Fibroblast of skin of back (primary cell): ENCODE measurements at places on chromosomes 5 and 9.

- peak; percentile 66 for DNase-seq
These were observed 4.8 kb upstream of the PLGRKT start for GRCh38 chr9:5442400-5443011.

DNA sequence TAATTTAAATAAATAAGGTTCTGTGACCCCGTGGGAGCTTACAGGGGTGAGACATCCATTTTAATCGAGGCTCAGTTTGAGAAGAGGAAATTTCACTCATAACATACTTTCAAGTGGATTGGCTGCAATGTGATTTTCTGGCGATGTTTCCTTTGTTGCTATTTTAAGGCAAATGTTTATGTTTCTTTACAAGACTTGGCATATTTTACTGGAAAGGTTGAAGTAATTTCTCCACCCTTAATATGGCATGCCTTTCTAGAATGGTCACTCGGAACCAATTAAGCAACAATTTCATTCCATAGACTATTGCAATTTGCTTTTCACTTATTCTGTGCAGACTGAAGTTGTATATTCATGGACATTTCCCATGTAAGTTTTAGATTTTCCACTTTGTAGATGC, 438.0 kb upstream of the WWC1 start:
- peak; percentile 90 for DNase-seq

DNA sequence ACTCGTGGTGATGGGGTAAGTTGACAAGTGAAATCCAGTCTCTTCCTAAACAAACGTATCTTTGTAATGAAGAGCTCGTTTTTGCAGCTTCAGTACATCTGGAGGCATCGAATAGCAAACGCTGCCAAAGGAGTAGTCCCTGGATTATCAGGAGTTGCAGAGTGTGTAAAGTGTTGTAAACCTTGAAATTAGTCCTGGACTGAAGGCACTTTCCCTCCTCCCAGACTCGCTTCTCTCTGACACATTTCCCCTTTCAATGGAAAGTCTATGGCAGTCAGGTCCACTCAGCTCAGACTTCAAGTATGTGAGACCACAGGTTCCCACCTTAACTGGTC, 1.5 kb upstream of the PBX3 start:
- DNase-seq: no peak

- peak; percentile 49 for DNase-seq
These were observed 79.0 kb downstream of the TAF11L14 start for GRCh38 chr5:17713301-17713700.

DNA sequence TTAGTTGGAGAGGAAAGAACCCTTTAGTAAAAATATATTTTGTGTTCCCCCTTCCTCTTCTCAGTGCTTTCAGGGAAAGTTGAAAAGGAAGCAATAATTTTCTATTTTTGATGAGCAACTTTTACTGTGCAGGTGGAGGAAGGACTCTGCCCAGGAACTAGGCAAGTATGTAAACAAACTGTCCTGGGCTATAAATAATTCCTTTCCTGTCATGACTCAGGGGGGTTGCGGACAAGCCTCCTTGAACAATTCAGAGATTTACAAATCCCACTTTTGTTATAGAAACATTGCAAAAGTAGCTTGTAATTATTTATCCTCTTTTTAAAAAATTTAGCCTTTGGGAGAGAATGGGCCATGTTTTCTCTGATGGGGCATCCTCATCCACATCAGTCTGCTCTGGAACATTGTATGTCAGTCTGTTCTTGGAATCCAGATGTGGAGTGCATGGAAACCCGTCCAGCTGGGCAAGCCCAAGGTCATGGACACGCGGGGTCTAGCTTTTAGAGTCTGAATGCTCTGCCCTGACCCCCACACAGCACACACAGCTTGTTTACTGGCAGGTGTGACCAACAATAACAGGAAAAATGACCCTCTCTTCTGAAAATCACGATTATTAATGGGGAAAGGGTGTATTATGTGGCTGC, 127.6 kb downstream of the GADD45G start:
- DNase-seq: no peak

GRCh38 chr9:31821583-31821982, 562.9 kb upstream of the ACO1 start:
- DNase-seq: no peak

DNA sequence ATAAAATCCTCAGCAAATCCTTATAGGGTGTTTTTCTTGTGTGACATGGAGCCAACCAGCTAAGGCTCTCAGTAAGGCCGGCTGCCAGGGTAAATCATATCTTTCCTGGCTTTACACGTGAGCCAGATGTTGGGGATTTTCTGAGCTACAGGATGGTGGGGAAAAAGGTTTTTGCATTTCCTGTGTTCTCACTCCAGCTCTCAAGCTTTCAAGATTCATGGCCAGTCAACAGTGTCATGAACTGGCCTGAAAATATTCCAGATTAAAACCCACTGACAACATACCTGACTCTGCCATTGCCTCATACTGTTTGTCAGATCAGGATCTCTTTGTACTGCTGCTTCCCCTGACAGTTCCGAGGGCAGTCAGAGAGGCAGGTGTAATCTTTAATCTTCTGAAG, 306.9 kb downstream of the GLIS3 start:
- peak; percentile 38 for DNase-seq

- DNase-seq: no peak
These were observed 533.9 kb upstream of the NUDT12 start for GRCh38 chr5:104096451-104096850.

DNA sequence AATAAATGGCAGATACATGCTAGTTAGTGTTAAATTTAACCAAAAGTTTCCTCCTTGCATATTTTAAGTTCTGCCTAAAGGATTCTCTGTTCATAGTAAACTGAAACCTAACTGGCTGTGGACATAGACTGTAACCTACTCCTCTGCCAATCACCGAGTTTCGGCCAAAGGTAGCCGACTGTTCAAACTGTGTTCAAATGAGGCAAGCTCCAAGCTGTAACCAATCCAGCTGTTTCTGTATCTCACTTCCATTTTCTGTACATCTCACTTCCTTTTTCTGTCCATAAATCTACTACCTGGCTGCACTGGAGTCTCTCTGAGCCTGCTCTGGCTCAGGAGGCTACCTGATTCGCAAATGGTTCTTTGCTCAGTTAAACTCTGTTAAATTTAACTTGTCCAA, 44.1 kb downstream of the KCNV2 start:
- DNase-seq: no peak

DNA sequence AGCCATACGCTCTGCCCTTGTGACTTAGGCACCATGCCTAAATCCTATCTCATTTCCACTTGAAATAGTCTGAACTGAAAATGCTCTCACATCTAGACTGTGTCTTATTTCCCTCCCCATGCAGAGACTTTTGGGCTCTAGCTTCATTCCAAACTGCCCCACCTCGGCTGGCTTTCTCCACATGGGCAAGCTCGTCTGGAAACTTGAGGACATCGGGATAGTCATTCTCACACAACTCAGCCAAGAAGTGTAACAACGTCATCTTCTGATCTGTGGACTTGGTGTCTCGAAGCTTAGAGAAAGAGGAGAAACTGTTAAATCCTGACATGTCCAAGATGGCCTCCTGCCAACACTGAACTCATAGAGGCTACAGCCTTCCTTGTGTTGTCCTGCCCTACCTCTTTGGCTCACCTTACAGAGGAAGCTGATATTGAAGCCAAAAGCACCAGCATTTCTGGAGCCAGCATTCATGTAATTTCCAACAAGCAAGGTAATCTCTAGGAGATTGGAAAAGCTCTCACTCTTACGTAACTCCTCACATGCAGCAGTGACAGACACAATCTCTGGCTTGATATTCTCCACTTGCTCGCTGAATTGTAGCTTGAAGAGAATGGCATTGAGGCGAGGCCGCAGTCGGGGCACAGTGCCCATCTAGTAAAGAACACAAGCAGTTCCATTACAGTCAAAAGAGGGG, 39.6 kb downstream of the PCDHGC5 start:
- no peak for DNase-seq

DNA sequence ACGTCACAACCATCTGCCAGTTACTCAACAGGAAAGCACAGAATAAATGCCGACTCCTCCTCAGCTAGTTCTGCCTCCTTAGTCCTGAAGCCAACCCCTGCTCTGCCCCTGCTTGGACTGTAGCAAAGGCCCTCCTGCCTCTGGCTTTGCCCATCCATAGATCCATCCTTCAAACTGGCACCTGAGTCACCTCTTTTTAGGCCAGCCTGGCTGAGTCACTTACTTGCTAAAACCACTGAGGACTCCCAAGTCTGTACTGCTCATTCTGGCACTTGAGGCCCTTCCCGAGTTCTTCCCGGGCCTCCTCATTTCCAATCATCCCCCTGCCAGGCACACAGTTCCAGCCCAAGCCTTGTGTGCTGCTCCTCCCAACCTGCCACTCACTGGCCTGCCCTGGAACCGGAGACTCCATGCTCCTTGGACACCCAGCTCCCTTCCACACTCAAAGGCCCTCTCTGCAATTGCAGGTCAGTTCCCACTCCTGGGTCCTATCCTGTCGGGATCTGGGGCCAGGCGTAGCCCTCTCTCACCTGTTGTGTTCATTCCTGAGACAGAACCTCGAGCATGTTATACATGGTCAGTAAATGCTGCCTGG, 220.1 kb downstream of the DAB2IP start:
- peak; percentile 27 for DNase-seq

DNA sequence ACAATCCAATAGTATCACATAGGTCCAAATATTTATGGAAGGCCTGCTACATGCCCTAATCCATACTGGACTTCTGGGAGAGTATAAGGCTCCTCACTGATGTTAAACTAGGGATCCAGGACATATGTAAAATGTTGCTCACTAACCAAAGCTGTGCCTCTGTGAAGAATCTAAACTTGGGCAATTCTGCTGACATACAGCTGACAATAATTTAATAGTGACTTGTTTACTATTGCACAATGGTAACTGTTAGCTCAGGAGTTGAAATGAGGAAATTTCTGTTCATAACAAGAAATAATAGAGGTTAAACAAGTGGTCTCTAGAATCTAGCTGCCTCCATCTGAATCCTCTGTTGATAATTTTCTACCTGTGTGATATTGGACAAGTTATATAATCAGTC, 14.9 kb upstream of the CTXN3 start:
- DNase-seq: no peak

DNA sequence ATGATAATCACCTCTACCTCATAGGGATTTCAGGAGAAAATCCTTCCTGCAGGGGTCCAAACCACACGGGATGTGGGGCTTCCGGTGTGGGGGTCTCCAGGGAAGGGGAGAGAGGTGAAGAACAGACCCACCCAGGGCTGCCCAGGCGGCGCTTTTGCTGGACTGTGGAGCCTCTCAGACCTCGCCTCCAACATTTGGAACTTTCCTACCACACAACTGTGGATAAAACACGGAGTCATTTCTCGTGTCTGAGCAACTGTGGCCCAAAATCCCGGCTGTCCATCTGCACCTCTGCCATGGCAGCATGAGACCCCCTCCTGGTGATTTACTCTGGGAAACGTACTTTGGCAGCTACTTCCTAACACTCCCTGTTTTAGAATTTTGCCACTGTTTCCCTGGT, 307.8 kb upstream of the IRX4 start:
- no peak for DNase-seq

GRCh38 chr5:14200312-14200990, 57.3 kb downstream of the TRIO start:
- DNase-seq: no peak

- no peak for DNase-seq
These were observed 7.2 kb upstream of the ARSI start for GRCh38 chr5:150309886-150310239.

DNA sequence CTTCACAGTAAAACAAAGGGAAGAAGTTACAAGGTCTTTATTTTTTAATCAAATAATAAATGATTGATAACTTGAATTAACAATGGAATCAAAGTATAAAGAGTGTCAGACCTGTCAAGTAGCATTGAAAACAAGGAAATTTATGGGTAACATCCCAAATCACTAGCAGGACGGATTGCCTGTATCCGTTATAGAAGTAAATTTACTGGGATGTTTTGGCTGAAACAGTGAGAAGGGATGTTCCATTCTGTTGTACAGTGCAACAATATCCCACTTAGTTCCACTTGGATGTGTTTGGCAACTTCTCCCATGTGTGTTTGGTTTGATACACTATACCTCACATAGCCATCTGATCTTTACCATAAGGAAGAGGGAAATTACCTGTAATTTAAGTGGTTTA, 421.0 kb upstream of the CHD1 start:
- no peak for DNase-seq

GRCh38 chr5:155260798-155261197, 247.2 kb downstream of the KIF4B start:
- DNase-seq: no peak

GRCh38 chr5:13934125-13934524, 10.4 kb downstream of the DNAH5 start:
- DNase-seq: no peak

DNA sequence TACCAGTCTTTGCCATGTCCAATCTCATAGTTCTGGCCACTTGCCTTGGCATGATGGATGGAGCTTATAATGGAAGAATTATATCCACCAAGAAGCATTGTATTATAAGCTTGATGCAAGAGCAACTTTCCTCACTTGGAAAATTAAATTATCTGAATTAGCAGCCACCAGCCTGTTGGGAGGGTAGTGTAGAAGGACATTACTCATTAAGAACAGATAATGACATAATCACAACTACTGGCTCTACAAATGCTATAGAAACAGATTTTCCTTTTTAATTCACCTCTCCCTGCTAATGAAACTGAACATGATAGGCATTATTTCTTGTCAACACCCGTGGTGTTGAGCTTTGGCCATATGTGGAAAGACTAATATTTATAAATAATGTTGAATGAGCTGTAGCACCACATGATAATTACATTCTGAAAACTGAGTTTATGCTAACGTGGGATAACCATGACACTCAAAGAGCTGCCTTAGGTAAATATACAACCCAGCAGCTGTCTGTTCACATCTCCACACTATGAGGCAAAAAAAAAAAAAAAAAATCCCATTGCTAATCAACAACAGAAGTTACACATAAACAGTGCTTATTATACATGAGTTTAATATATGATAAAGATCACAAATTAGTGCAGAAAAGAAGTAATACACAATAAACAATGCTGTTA, 48.1 kb upstream of the NR4A3 start:
- DNase-seq: no peak

DNA sequence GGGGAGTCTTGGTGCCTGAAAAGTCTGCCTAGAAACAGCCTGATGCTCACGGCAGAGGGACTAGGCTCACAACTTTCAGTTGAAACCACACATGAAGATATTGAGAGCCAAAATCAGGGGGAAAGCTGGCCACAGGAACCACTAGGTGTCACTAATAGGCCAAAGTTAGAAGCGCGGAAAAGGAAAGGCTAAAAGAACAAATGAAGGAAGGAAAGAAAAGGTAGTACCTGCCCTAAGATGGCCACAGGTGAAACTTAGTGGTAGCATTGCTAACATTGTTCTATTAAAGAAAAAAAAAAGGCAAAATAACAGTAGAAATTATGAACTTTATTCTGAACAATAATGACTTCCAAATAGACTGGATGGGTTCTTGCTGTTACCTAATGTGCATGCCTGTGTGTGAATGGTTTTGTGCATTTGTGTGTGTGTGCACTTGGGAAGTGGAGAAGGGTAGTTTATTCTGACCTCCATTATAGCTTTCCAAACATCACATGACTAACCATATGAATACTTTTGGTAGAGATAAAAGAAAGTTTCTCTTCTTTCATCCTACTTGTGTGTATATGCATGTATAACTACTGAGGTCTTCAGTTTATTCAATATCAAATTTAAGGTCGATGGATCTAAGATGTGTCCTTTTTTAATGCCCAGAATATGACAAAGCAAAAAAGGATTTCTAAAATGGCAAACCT, 2.1 kb upstream of the RFESD start:
- DNase-seq: peak; percentile 58

GRCh38 chr5:3564827-3565518, 30.7 kb upstream of the IRX1 start:
- DNase-seq: no peak
